ENCODE measurements at places on chromosomes 1 and 21. TPM values are rescaled to one million over a fixed set of nuclear protein-coding genes. Genes with fewer than 3 reads are reported as not detected.
A peak's percentile ranks its signal among the peaks of the same experiment; 100 is the strongest.

DNA sequence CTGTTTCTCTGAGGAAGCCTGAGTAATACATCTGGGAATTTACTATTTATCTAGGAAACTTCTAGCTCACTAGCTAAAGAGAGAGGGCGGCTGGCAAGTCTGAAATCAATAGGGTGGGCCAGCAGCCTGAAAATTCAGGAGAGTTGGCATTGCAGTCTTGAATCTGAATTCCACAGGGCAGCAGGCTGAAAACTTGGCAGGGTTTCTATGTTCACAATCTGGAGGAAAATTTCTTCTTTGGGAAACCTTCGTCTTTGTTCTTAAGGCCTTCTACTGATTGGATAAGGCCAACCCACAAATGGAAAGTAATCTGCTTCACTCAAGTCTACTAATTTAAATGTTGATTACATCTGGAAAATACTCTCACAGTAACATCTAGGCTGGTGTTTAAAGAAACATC, 101.0 kb upstream of the COG2 start:
- DNase-seq: no peak

GRCh38 chr1:215405211-215405610, 161.9 kb upstream of the KCTD3 start:
- DNase-seq: no peak

GRCh38 chr21:43691086-43691795, 27.7 kb upstream of the PDXK start:
- no peak for DNase-seq

DNA sequence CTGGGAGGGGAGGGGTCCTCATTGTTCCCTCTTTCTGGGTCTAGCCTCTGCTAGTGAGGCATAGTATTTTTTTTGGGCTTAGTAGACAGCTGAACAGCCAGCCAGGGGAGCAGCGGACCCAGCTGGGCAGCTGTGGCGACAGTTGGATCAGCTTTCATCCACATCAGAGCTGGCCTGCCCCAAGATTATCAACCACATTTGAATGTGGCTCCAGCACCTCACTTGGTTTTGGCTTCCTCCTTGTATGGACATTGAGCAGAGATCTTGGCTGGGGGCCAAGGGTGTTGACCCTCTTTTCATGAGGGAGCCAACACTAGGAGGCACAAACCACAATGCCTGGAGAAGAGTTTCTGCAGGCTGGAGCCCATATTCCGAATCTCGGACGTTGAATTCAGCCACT, 25.0 kb downstream of the WNT4 start:
- DNase-seq: peak; percentile 91

DNA sequence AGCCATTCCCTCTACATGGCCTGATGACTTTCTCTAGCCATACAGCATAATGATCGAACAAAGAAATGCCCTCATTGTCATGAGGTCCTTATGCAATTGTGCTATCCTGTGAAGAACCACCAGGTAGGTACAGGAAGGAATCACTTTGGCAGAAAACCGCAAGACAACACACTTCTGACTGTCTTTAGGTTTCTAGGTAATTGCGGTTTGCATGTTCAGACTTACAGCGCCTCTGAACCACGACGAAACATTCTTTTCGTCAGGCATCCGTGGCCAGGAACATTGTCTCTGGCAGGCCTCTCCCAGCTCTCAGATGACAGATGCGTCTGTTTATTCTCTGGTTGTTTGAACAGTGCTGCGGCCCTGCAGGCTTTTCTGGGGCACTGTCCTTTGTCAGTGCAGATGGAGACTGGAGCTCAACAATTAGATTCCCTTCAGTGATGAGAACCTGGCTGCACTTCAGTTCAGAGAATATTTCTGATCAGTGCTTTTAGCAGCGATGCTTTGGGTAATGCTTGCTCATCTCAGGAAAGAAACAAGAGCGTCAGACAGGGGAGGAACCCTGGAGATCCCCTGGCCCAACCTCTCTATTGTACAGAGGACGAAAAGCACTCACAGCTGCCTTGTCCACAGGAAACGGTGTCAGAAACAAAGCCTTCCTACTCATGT, 63.4 kb downstream of the B3GALT5 start:
- DNase-seq: no peak

DNA sequence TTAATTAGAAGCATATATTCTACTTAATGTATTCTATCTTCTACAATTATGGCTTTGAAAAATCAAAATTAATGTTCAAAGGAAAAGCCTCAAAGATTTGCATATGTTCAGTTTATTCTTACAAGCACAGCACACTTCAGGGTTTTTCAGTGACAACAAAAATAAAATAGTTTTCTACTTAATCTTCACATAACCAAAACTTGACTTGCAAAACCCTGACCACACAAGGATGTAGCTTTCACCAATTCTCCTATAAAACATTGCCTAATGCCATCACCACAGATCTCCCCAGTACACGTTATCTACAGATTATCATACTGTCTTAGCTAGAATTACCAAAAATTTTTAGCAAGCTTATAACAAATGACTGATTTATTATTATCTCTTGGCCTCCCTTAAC, 23.3 kb downstream of the LPAR3 start:
- DNase-seq: no peak

DNA sequence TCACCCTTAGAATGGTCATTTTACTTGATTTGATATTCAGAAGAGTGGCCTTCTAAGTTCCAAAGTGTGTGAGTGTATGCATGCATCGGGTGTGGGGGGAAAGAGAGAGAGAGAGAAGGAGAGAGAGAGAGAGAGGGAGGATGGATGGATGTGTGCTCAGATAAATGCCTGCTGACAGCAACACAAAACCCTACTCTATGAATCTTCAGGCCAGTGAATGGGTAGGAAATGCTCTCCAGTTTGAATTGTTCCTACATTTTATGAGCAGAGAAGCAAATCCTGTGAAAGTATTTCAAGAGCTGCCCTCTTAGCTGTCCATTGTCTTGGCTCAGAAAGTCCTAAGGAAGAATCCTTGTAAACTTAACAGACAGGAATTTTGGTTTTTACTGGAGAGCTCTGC, 7.4 kb downstream of the JAM2 start:
- DNase-seq: no peak

DNA sequence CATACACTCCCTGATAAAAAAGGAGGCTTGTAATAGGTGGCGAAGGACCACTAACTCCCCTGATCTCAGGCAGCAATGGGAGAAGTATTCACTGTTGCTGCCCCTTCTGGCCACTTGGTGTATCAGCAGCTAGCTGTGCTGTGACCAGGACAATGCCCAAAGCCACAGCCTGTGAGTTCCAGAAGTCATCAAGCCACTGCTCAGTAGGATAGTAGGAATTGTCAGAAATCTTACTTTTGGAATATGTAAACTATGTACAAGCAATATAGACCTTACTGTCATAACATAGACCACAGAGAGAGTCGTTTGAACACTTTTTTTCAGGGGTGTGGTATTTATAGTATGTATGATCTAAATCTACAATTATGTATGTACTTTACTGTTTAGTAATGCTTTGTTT, 248.3 kb upstream of the CAMK1G start:
- no peak for DNase-seq

The KRTAP12-2 gene
- polyA plus RNA-seq: not detected

The ZBTB8B gene
- 0.10 TPM for polyA plus RNA-seq

The FRRS1 gene
- 2.8 TPM for polyA plus RNA-seq

The CLDN14 gene
- not detected for polyA plus RNA-seq

The CD244 gene
- 2.8 TPM for polyA plus RNA-seq
